NCI-H1048 (cell line): ENCODE measurements at places on chromosomes 4 and X.

DNA sequence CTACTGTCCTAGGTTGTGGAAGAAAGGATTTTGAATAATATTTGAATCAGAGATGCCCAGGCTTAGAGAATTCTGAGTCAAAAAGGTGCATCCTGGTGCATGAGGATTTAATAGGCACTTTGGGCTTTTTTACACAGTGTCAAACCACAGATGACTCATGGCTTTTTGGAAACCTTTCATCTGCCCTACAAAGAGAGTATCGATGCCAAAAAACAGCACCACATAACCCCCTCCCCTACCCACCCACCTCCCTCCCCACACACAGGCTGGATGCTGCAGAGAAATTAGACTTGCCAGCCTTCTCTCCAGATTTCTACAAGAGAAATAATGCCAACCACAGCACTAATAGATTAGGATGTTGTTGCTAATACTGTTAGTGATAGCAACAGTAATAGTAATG lies 779.3 kb downstream of the NLGN4X start:
- DNase-seq: no peak

GRCh38 chrX:135432881-135433521 lies 11.3 kb downstream of the SMIM10L2A start:
- no peak for DNase-seq

DNA sequence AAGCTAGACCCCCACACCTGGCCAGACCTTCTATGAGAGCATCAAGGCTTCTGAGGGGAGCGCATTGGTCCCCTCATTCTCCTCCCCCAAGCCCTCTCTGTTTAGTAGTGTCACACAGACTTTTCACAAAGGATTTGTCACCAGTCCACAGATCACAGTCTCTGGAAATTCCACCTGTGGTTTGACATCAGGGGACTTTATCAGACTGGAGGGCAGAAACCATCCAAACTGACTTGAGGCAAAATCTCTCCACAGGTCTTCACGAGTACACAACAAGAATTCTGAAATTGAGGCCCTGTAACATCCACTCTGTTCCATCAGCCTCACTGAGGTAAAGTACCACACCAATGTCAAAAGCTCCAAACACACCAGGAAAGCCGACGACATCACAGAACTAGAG lies 112.5 kb downstream of the SH3KBP1 start:
- no peak for DNase-seq

DNA sequence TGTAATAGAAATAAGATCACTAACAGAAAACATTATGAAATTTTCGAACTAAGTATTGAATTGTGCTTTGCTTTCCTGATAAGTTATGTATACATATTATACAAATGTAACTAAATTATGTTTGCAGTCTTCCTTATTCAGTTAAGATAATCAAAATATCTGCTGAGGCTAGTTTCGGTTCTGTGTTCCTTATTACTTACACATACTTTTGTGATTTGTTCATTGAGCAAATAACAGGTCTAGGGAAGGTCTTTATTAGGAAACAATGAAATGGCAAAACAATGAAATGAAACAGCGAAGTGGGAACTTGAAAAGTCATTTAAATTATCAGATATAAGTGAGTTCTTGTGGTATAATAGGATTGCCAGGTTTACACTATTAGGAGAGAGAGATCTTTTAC lies 352.4 kb downstream of the GRIA2 start:
- no peak for DNase-seq

GRCh38 chr4:40055863-40056715 lies 561 bp upstream of the N4BP2 start:
- peak; percentile 34 for DNase-seq

DNA sequence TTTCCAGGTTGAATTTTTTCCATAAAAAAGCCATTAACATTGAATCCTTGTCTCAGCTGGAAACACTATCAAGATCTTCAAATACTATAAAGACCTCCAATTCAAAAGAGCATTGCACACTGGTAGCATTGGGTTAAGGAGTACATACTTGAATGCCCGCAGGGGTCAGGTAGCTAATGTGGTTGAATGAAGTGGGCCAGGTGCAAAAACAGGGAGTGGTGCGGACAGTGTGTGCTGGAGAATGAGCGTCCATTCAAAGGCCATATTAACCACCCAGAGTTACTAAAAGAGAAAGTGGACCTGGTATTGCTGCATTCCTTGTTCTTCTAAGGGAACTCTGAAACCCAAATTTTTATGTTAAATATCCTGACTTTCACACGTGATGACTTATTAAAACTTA lies 91.6 kb downstream of the NYX start:
- DNase-seq: no peak

GRCh38 chrX:55132416-55132815 lies 43.6 kb downstream of the PAGE2 start:
- no peak for DNase-seq

DNA sequence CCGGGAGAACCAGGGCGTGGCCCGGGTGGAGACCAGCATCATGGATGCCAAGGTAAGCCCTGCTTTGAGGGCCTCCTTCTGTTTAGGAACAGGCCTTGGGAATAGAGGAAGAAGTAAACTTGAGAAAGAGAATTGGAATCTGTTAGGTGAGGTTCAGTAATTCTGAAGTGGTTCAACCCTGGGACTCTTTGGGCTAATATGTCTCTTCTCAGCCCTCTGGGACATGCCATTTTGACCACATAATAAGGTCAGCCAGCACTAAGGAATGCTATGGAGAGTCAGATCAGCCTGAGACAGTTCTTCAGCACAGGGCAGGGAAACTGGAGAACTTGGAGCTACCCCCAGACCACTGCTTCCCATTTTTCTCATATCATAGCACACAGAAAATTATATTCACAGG lies 63.3 kb upstream of the PRPS1 start:
- DNase-seq: no peak

- no peak for DNase-seq
Measured at GRCh38 chr4:162921178-162921785, 245.4 kb downstream of the NAF1 start.

- DNase-seq: no peak
Measured at GRCh38 chrX:119411959-119412358, 12.8 kb downstream of the SLC25A43 start.

DNA sequence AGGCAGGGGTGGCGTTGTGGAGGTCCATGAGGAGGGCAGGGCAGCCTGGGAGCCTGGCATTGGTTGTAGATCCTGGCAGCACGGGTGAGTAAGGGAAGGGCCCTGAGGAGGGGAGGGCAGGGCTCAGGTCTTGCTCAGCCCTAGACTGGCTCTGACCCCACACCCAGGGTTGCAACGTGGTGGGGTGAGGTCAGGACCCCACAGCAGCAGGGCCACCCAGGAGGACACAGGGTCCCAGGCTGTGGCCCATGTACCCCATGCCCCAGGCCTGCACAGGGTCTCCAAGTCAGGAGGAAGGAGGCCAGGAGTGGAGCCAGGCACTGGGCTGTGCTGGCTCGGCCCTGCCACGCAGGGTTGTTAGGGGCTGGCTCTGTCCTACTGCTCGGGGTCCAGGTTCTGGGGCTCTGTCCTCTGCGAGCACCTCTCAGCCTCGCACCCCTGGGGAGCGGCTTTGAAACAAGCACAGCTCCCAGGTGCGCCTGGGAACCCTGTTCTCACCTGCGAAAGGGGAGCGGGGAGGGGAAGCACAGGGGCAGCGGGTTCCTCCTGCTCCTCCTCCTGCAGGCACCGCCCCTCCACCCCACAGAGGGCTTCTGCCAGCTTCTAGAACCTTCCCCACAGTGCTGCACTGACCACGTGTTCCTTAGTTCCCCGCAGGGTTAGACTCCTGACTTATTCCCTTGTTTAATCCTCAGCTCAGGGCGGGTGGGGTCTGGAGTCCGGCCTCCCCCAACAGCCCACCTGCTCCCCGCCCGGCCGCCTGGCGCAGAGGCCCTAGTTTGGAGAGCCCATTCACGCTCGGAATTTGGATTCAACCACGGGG lies 20.4 kb downstream of the MSANTD1 start:
- no peak for DNase-seq

GRCh38 chr4:184958127-184958922 lies 60.0 kb upstream of the HELT start:
- DNase-seq: no peak
